Mesenchymal stem cell (in vitro differentiated cells and primary cell): ENCODE measurements at places on chromosomes 2 and 18.

GRCh38 chr18:74546751-74547530 is 12.6 kb downstream of the CNDP1 start:
- peak; percentile 22 for DNase-seq

GRCh38 chr18:70182548-70182947 is 22.9 kb downstream of the RTTN start:
- DNase-seq = no peak

GRCh38 chr2:231693956-231694355 is 14.4 kb upstream of the PTMA start:
- no peak for DNase-seq

DNA sequence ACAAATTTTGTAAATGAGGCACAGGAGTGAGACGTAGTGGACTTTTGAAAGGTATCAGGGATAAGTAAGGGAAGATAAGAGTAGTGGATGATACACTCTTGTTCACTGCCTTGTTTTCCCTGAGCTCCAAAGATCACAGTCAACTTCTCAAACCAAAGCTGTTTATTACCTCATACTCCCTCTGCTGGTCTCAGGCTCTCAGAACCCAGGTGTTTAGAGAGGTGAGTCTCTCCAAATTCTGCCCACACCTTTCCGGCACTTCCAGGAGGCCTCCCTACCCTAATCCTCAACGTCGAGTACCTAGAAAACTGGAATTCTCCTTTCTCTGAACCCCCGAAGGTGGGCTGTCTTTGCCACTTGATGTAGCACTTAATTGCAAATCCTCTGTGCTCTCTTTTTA is 621.1 kb downstream of the BCL11A start:
- DNase-seq = no peak

DNA sequence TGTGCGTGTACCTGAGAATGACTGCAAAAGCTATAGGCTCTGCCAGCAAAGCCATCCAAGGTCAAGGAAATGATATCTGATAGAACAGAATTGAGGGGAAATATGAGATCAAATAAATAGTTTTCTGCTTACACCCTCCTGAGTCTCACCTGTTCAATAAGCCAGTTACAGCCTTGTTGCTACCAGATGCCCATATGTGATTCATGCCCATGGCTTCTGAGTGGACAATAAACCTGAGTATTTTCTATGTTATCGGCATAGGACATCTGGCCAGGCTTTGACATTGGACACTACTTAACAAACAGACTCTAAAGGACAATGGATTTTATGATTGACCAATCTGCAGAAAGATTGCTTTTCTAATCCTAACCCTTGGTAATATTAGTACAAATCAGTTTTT is 297.9 kb downstream of the LRATD1 start:
- DNase-seq = no peak

GRCh38 chr2:217751192-217751591 is 251.6 kb downstream of the TNS1 start:
- DNase-seq = no peak

DNA sequence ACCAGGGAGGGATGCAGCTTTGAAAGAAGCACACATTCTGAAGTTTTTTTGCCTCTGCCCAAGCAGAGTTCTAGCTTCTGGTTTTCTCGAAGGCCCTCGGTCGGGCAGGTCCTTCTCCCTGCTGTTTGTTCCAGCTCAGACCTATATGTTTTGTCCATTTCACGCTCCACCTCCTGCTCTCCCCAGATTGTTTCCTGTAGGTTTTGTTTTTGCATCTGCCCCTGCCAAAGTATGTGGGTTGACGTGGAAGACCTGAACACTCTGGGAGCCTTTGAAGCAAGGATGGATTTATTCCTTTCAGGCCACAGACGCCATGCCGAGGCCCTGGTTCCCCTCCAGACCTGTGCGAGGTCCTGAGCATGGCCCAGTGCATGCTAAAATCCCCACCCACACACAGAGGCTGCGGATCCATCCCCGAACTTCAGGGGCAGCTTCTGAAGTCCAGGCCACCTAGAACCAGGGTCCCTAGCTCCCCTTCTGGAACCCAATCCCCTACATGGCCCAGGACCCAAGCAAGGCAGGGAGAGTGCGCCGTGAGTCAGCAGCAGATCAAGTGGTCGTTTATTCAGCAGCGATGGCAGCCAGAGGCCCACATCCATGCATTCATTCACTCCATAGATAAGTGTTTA is 205.4 kb downstream of the KLHL29 start:
- DNase-seq = no peak

DNA sequence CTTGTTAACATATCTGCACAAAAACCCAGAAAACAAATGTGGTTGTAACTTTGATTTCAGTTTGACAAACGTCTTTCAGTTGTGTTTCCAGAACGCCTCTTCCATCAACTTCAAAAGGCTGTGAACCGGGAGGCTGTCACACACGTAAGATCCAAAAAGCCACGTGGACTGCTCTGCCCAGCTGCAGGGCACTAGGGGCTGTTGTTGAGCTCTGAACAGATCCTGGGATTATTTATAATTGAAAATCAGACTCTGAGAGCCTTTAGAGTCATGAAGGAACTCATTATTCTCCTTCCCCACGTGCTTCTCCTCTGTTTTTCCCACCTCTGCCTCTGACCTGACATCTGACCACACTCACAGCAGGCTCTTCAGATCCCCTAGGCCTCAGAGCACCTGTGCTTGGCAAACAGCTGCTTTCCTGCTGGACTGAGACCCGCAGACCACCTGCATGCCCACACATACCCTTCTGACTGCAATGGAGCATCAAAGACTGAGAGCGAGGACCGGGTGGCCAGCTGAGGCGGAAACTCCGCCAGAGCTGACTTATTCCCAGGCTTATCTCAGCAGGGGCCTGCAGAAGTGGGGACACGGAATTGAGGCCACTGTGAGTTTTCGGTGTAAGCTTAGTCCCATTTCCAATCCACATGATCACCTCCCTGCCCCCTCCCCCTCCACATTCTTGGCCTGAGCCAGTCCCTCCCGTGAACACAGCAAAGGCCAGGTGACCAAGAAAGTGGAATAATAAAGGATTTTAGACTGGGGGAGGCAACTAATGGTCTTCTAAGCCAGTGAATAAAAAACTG is 114.8 kb downstream of the ATL2 start:
- no peak for DNase-seq

DNA sequence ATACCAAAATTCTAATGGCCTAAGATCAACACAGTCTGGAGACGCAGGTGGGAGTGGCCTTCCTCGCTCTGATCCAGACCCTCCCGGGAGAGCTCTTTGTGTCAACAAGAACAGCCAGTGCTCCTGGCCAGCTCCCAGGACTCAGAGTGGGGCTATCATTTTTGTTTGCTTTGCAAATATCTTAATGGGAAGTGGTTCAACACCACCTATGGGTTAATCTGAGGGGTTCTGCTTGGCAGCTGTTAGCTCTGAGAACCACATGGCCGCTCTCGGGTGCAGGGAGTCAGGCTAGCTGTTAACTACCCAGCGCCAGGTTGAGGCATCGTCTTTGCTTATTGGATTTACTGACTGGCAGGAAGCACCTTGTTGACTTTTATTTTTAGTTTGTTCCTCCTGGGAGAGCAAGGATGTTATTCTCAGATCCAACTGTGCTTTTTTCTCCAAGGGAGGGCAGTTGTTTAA is 184.8 kb upstream of the SP5 start:
- peak; percentile 63 for DNase-seq

GRCh38 chr2:135638825-135639224 is 102.8 kb upstream of the UBXN4 start:
- no peak for DNase-seq

GRCh38 chr18:13281406-13281805 is 62.8 kb downstream of the LDLRAD4 start:
- DNase-seq = no peak

- peak; percentile 22 for DNase-seq
Observed at GRCh38 chr2:204665207-204665606, 119.9 kb downstream of the PARD3B start.

DNA sequence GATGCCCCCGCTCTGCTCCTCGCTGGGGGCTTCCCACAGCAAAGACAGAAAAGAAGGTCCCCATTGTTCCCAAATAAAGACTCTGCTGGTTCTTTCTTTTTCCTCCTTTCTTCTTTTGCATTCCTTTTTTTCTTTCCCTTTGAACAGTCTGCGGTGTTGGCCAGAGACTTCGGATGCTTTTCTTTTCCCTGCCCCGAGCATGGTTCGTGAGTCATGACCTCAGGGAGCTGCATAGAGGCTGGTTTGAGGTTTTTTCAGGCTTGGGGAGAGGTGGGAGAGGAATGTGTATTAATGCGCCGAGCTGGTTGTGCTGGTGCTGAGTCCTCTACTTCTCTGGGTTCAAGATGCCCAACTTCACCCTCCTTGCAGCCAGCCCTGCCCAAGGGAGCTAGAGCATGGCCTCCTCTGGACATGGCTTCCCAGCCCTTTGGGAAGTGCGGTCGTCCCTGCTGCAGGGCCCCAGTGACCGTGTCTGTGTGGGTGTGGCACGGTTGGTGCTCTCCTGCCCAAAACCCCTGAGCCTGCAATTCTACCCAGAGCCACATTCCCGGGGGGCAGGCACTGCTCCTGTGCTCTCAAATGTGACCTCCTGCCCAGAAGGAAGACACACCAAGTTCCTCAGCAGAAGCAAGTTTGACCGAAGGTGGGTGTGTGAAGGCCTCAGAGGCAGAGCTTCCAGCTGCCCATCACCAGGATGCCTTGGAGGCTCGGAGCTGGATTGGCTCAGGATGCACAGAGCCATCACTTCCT is 9.0 kb upstream of the ARHGEF4 start:
- DNase-seq = peak; percentile 9

- DNase-seq = no peak
Observed at GRCh38 chr18:79559436-79559835, 120.2 kb upstream of the CTDP1 start.

DNA sequence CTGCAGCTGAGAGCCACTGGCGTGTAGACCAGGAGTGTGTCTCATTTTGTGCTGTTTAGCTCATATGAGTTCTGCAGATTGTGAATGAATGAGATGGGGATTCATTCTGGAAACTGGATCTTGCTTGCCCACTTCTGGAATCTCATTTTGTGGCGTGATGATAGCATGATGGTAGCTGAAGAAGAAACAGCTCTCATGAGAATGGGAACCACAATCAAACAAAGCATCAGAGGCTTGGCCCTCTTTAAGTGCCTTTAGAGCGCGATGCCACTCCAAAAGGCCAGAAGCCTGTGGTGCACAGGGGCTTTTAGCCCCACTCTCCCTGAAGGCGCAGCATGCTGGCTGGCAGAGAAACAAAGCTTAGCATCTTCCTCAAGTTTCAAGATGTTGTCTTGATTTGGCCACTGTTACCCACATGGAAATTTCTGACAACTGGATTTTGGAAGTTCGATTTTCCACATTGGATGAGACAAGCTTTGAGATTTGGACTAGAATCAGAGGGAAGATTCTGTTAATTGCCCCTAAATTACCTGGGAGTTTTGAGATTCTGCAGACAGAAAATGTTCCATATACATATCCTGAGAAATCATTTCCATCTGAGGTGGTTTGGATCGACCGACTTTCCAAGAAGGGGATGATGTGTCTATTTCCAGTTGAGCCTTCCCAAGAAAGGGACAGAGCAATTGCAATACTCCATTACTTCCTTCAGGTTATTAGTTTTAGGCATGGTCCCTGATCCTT is 234.5 kb downstream of the VAPA start:
- no peak for DNase-seq

DNA sequence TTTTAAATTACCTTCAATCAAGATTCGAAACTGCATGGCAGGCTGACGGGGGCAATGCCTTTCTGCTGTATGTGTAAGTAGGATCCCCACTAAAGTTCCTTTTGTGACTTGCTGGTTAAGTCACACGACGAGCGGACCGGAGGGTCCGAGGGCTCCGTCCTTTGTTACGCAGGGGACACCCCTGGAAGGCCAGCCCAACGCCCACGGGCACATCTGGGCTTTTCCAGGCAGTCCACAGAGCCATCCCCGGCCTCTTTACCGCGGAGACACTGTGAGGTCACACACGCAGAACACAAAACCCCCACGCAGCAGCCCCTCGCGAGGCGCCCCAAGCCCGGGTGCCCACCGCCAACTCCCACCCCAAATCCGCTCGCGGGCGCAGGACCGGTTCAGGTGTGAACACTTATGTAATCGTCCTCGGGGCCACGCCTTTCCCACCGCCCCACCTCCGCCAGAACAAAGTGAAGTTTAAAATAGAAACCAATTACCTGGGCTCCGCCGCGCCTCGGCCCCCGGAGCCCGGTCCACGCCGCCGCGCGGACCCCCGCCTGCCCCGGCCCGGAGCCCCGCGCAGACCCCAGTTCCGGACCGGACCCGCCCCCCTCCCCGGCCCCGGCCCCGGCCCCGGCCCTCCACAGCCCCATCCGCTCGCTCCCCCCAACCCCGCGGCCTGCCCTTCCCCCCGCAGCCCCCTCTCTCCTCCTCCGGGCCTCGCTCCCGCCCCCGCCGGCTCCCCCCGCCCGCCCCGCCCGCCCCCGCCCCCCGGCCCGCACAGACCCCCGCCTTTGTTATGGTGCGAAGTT is 4.2 kb downstream of the ZNF516 start:
- DNase-seq = peak; percentile 56

- DNase-seq = peak; percentile 91
Observed at GRCh38 chr2:205714058-205714776, 31.9 kb downstream of the NRP2 start.

DNA sequence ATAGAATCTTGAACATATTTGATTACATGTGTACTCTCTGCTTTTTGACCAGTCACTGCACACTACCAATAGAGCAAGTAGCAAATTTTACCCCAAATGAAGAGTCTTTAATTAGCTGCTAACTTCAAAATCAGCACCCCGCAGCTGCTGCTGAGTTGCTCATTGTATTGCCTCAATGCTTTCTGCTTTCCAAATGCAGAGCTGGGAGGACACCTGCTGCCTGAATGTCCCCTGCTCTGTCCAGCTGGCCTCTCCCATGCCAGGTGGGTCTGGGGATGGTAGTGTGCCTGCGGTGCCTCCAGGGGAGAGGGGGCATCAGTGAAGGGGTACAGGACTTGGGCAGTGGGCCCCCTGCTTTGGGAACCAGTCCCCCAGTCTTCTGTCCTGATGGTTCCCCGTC is 184.8 kb downstream of the PRKCE start:
- no peak for DNase-seq

DNA sequence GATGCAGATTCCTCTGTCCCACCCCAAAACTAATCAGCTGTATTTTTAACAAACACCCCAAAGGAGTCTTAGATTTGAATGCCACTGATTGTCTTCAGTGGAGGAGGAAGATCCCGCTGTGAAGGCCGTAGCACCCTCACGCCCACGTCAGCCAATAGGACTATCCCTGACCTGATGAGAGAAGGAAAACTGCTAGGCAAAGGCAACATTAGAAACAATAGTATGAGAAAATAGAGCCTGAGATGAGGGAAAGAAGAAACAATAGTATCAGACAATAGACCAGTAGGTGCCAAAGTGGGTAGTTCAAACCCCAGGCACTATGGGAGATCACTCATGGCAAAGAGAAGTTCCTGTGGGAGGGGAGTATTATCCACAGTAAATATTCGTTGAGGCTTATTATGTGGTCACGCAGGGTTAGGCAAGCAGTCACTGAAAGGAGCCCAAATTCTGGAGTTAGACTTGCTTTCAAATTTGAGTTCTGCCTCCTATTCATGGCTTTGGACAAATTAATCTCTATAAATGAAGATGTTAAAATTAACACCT is 2.8 kb downstream of the PCBP1 start:
- DNase-seq = no peak

GRCh38 chr2:214674278-214674677 is 135.2 kb downstream of the BARD1 start:
- DNase-seq = no peak
